Non-pigmented ciliary epithelial cell (primary cell): ENCODE measurements at places on chromosomes 2 and 18.

- no peak for DNase-seq
These were observed 43.1 kb upstream of the TGFA start for GRCh38 chr2:70596739-70597138.

DNA sequence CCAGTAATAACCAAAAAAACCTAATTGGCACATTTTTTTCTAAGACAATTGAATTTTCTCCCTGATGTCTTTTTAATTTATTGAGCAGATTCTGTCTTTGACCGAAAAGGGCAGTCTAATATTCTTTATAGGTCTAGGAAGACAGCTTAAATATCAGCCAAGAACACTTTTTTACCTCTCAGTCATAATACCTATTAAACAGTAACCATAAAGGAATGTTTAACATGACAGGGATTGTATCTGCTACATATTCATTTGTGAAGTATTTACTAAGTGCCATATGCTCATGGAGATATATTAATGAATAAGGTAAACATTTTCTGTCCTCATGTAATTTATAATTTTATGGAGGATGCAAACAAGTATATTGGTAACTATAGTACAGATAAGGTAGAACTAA lies 3.1 kb upstream of the HTR2B start:
- DNase-seq: no peak

DNA sequence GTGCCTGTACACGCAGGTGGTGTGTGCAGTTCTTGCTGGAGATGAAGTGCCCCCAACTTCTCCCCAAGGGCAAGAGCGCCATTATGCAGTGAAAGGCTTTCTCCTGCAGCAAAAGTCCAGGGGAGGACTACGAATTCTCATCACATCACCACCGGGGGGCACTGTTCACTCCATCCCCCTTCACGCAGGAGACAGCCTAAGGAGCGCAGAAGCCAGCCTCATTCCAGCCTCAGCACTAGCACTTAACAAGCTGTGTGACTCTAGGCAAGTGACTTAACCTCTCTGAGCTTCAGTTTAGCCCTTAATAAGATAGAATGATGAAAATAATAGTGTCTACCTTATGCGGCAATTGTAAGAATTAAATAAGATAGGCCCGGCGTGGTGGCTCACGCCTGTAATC lies 32.3 kb downstream of the DNMT3A start:
- DNase-seq: no peak

- DNase-seq: no peak
These were observed 96.6 kb upstream of the NOSTRIN start for GRCh38 chr2:168705534-168706470.

DNA sequence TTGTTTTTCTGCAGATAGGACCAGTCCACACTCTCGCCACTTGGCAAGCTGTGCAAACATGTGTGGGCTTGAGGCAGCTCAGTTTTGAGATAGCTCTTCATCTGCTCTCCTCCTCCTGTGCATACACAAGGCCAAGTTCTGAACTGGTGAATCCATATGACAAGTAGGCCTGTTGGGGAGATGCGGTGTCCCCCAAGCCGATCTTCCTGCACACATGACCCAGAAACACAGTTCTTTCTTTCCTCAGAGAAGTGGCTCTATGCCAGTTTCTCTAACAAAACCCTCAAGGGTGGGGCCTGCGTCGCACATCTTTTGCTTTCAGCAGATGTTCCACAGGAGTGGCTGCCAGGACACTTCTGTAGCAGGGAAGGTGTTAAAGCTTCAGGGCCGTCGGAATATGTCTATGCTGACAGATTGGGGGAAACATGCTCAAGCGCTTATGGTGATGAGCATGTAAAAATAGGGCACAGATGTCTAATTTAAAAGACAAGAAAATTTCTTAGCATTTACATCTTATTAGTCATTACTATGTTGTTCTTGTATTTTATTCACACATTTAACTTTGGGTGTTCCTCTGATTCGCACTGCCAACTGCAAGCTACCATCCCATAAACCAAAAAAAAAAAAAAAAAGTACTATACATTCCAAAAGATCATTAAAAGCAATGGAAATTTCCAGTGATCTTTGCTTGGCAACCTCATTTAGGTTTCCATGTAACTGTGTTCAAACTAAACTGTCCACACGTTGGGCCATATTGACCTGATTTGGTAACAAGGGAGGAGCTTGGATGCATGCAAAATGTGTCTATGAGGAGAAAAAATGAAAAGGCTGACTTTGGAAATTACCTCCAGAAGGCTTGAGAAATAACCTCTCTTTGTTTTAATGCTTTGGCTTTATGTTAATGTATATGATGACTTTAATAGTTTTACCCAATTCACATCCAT lies 1055.5 kb upstream of the KLHL29 start:
- DNase-seq: no peak

- no peak for DNase-seq
These were observed 159.7 kb downstream of the CD226 start for GRCh38 chr18:69787825-69788547.

DNA sequence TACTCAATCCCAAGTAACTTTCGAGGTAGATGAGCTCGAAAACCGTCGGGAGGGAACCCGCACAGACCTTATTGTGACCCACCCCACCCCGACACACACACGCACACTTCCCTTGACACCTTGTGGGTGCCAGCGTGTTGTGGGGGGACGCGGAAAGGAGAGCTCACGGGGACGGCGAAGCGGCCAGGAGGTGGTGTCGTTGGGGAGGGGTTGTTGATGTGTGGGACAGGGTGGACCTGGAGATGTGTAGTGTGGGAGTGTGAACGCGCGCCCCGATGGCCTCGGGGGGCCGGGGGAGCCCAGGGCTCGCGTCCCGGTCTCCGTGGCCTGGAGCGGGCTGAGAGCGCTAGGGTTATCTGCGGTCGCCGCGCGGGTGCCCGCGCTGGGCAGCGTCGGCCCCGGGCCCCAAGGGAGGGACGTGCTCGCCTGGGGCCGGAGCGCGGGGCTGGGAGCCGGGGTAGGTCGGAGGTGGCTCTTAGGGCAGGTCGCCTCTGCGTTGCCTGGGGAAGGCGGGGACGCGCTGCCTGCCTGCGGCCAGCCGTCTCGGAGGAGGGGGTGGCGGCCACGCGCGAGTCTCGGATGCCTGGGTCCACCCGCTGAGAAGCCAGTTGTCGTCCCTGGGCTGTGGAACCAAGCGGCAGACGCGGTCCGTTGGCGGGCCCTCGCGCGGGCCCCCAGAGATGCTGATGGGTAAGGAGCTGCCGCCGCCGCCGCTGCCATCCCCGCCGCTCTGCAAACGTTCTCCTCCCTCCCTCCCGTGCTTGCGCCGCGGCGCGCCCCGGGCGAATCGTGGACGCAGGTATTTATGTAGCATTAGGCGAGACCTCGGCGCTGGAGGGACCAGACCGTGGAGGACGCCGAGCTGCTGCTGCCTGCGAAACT lies 1.6 kb downstream of the KLHL29 start:
- DNase-seq: no peak

DNA sequence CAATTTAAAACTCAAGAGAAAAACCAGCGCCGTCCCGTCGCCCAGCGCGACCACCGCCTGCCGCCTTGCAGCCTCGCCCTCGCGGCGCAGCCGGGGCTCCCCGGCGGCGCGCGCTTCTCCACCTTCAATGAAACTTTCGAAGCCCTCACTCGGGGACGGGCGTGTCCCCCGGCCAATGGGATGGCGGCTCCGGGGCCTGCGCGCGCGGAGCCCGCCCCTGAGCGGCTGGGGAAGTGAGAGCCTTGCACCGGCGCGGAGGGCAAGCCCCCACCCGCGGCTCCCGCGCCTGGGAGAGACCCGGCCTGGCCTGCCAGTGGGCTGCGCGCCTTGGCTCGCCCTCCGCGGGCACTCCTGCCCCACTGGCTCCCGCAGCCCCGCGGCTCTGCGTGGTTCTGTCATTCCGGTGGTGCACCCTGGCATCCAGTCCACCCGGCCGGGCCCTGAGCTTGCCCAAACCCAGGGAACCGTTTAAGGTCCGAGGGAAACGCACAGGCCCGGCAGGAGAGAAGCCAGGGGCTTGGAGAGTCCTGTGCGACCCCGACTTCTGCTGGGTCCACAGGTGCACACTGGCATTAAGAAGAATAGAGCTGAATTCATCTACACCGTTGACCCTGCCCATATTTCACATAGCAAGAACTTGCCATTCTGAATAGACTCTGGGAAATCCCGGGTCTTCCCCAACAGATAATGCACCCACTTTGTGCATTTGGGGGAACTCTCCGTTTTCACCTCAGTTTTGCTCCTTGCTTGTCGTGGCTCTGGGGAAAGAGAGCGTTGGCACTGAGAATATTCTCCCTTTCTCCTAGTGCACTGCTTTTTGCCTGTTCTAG lies at the start of gene PIEZO2:
Gene PIEZO2 (minus strand): TSS at position 129 of the 830 bp plus-strand sequence. CDS start 981 bp downstream, outside the sequence.
- no peak for DNase-seq

GRCh38 chr2:5442736-5443135 lies 249.4 kb upstream of the SOX11 start:
- no peak for DNase-seq

GRCh38 chr2:241483305-241483704 lies 25.1 kb downstream of the STK25 start:
- DNase-seq: no peak

DNA sequence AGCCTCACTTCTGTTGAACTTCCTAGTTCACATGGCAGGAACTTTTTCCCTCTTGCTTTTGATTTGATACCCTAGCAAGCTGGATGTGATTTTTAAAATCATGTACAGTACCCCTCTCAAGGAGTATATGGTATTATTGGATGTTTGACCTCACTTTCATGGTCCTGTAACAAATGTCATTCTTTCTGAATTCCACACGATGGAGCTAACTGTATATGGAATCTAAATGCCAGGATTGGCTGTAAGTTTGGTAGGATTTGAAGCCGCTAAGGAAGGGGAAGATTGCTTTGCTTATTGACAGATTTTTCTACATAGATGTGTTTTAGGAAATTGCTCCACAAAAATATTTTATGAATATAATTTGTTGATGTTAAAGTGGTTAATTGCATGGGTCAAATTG lies 18.3 kb downstream of the MAIP1 start:
- DNase-seq: no peak

GRCh38 chr2:37993143-37993542 lies 68.1 kb downstream of the RMDN2 start:
- no peak for DNase-seq

DNA sequence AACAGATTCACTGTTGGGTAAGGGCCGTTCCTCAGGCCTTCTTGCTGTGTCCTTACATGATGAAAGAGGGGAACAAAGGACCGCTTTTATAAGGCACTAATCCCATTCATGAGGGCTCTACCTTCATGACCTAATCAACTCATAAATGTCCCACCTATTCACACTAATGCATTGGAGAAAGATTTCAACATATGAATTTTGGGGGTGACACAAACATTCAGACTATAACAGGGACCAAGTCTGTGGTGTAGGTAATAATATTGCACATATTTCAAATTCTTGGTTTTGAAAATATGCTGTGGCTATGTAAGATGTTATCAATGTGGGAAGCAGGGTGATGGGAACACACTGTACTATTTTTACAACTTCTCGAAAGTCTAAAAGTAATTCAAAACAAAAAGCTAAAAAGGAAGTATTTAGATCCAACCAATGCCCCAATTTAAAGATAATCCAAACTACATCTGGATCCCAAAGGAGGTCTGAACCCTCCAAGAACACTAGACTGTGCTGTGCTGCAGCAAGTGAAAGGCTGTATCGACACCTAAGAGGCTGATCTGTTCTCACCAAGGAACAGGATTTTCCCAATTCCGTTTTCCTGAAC lies 82.4 kb upstream of the TGIF1 start:
- no peak for DNase-seq

- DNase-seq: no peak
These were observed 33.2 kb upstream of the EFHD1 start for GRCh38 chr2:232600053-232600773.

- no peak for DNase-seq
These were observed 16.7 kb upstream of the TXNDC2 start for GRCh38 chr18:9868857-9869714.

DNA sequence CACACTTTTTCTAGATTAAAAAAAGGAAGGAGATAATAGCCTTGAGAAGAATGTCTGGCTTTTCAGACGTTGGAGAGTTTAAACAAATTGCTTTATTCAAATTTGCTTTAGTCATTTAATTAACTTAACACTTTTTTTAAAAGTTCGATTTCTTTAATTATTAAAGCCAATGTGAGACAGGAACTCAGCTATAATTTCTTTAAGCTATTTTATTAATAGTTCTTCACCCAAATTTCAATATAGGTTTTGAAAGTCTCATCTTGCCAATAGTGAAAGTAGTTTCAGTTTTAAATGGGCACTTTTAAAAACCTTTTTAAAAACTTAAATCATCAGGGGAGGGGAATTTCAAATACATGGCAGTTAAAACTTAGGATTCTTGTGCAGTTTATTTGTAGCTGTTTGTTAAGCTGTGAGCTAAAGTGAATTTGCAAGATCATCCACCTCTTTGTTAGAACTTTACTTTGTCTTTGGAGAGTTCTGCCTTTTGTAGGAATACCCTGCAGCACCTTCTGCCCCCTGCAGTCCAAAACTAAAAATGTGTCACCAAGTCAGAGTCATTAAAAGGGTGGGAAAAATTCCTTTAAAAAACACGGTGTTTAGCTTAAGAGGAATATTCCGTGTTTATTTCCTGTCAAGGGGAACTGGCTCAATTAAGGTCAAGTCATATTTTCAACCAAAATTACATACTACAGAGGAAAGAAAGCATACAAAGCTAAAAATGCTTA lies 4.6 kb downstream of the TGIF1 start:
- DNase-seq: no peak

DNA sequence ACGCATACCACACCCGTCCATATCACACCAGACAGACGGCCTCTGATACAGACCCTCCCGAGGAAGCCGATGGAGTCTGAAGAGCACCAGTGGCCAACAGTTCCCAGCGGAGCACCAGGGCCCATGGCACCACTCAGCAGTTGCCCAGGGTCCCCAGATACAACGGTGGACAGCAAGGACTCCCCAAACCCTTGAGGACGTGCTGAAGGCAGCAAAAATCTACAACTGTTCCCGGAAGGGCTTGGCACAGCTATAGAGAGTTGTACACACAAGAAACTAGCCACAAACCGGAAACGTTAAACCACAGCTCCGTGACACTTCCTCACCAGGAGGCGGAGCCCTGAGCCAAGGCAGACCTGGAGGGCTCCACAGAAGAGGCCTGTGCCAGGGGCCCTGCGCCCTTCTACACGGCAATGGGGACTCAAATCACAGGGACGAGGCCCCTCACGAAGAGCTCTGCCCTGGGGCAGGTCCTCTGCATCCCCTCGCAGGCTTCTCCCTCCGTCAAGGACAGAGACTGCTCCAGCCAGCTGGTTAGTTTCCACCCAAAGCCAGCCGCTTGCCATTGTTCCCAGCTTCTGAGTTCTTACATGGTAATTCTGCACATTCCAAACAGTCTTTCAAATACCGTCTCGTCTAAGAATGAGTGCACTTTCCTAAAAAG lies 133.4 kb downstream of the HDAC4 start:
- no peak for DNase-seq
